Liver (tissue), 10 donors: ENCODE measurements at places on chromosomes 6 and 20. TPM values are rescaled to one million over a fixed set of nuclear protein-coding genes. Genes with fewer than 3 reads are reported as not detected.

SALL4 gene
- polyA plus RNA-seq: 0.71 TPM

GRCh38 chr6:170142559-170142958 lies 148.3 kb downstream of the DLL1 start:
- no peak overlapping the region for H3K27ac ChIP-seq
- H3K4me1 ChIP-seq: peaks cover 3% of the 10 kb centered on the region
- no peak for DNase-seq
- H3K27me3 ChIP-seq: no peaks in the 10 kb centered on the region
- H3K36me3 ChIP-seq: no peaks in the 10 kb centered on the region

GRCh38 chr20:10239954-10240353 lies 21.3 kb downstream of the SNAP25 start:
- no peaks in the 10 kb centered on the region for H3K4me1 ChIP-seq
- no peak overlapping the region for H3K4me3 ChIP-seq
- no peak overlapping the region for H3K27ac ChIP-seq
- no peaks in the 10 kb centered on the region for H3K36me3 ChIP-seq
- peak; percentile 47 for DNase-seq

DNA sequence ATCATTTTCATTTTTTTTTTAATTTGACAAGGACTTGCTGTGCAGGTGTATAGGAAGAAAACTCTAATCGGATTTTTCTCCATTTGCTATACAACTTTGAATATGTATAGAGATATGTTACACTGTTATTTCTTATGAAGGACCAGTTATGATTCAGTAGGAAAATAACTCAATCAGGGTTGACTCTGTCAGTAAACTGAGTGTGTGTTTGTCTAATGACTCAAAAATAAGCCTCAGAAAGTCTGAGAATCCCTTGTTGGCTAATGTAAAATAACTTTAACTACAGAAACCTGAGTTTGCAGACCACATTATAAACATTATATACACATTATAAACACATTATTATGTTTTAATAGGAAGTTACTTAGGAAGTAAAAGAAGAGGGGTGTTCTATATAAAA lies 352.6 kb downstream of the RIMS1 start:
- no peak overlapping the region for H3K4me3 ChIP-seq
- no peaks in the 10 kb centered on the region for H3K4me1 ChIP-seq
- DNase-seq: no peak
- no peak overlapping the region for H3K27ac ChIP-seq
